ENCODE measurements at places on chromosomes 13 and 19.

DNA sequence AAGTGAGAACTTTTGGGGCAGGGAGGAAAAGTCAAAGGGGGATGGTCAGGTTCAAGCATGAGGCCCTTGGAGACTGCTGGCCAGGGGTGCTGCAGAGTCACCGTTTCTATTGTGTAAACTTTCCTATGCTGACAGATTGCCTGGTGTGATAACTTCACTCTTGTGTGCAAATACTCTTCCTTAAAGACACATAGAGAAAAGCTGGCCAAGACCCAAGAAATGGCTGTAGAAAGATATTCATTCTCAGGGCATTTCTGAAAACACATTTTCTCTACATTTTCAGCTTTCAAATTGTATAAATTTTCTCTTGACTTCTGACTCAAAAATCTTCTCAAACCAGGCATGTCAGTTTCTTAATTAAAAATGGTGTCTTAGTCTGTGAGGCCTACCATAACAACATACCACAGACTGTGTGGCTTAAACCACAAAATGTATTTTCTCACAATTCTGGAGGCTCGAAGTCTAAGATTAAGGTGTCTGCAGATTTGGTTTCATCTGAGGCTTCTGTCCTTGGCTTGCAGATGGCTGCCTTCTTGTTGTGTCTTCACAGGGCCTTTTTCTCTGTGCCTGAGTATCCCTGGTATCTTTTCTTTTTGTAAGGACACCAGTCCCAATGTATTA is 304.5 kb downstream of the KCNRG start:
- no peak for DNase-seq

GRCh38 chr19:49888510-49888824 is 8.2 kb downstream of the IL4I1 start:
- DNase-seq = peak; percentile 40

DNA sequence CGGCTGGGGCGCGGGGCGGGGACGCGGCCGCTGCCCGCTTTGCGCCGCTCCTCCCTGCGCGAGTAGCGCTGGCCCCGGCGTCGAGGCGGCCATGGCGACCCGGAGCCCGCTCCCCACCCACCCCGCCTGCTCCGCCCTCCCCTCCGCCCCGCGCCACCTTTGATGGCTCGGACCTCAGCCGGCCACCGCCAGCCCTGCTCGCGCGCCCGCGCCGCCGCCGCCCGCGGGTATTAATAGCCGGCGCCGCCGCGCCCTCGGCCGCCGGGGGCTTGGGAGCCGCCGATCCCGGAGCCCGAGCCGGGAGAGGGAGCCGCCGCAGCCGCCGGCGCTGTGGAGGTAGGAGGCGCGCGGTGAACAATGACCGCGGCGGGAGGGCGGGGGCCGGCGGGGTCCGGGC is 261 bp downstream of the FARP1 start:
- DNase-seq = no peak

DNA sequence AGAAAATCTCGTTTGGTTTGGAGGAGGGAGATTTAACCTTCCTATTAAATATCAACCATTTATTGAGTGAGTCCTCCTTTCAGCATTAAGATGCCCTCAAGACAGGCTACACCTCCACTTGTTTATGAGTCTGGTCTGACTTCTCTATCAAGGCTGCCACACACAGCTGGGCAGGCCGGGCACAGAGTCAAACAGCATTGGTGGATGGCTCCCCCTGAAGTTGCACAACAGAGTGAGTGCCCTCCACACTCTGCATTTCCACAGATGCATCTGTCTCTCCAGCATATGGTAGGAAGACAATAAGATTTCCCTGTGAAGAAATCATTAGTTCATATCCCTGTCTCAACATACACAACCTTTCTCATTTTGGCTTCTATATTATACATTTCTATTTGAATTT is 31.4 kb downstream of the PHF11 start:
- no peak for DNase-seq

GRCh38 chr19:42249149-42249750 is 5.7 kb downstream of the ERF start:
- no peak for DNase-seq

DNA sequence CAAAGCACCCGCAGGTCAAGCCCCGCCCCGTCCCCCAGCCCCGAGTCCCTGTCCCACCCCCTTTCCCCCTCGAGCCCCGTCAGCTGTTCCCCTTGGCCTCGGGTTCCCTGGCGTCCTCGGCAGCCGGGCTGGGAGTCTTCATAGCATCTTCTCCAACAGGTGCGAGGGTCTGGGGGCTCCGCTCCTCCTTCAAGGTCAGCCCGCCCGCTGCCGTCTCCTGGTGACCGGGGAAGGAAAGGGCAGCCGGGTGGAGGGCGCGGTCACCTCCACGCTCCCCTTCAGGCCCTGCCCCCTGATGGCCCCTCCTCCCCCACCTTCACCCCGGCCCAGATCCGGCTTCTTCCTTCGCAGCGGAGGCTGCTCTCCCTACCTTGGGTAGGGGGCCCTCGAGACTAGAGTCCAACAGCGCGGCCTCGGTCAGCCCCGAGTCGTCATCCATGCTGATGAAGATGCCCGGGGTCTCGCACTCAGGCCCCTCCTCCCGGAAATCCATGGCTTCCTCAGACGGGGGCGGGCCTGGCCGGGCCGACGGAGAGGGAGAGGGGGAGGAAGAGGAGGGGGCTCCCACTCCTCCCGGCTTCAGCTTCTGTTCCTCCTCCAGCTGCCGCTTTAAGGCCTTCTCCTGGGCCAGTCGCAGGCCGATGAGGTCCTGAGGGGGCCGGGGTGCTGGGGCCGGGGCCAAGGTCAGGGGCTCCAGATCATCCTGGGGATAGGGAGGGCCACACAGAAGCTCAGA is 541 bp upstream of the RSPH6A start:
- no peak for DNase-seq

DNA sequence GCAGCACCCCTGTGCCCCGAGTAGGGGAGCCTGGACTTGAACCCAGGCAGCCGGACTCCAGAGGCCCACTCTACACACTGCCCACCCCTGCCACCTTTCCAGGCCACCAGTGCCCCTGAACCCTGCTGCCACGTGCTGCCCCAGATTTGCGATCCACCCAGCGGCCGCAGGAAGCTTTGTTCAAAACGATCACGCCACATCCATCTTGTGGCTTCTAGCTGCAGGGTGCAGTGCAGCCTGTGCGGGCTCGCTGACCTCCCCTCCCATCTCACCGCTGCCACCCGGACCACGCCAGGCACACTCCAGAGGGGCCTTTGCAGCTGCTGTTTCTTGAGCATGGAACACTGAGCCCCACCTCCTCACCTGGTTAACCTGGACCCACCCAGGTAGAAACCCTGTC is 3.8 kb downstream of the RAVER1 start:
- no peak for DNase-seq

DNA sequence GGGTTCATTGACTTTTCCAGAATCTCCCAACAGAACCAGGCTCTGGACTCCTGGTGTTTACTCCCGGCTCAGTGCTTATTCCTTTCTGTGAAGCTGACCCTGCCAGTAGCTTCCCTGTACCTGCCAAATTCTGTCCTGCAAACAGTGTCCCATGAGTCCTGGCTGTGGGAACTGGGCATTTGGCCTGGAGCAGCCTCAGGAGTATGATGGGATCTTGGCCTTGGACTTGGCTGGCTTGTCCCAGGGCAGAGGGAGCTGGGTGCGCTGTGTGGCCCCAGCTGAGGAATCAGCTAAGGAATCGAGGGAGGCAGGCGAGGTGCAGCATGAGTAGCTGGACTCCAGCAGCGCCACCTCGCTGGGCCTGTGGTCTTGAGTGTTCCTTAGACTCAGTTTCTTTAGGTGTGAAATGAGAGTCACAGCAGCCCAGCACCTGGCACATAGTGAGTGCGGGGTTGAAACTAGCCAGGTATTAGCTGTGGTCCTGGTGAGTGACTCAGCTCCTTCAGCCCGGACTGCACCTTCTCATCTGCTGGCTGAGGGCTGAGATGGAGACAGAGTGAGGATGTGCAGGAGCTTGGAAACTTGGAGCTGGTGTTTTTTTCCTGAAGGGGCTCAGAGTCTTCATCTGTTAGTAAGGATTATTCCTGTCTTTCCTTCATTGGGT is 10.4 kb downstream of the CLASRP start:
- no peak for DNase-seq

DNA sequence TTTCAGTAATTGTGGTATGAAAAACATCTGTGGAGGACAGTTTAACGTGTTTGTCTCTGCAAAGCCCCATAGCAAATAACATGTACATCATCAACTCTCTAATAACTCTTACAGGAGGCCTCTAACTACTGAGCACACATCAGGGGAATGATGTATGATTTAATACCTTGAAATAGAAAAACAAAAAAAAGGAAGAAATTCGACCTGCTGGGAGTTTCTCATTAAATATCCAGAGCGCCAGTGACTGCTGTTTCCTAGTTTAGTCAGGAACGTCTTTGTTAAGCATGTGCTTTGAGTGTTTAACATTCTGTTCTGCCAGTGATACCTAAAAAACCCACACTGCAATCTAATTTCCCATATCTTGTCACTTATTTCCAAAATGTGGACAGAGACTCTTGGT is 235.4 kb downstream of the PCDH20 start:
- DNase-seq = no peak

GRCh38 chr13:27973291-27973690 is 4.2 kb upstream of the CDX2 start:
- DNase-seq = no peak

- DNase-seq = no peak
Measured at GRCh38 chr13:78587395-78587794, 16.0 kb downstream of the POU4F1 start.

DNA sequence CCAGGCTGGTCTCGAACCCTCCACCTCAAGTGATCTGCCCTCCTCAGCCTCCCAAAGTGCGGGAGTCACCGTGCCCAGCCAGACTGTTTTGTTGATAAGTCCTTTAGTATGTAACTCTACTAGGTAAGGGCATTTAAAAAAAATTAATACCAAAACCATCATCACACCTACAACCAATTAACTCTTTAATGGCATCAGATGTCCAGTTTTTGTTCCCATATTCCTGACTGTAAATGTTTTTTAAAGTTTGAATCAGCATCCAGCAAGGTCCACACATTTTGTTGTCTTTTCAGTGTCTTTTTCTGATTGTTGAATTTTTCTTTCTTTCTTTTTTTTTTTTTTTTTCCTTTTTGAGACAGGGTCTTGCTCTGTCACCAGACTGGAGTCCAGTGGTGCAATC is 5.6 kb downstream of the FCGRT start:
- DNase-seq = no peak

DNA sequence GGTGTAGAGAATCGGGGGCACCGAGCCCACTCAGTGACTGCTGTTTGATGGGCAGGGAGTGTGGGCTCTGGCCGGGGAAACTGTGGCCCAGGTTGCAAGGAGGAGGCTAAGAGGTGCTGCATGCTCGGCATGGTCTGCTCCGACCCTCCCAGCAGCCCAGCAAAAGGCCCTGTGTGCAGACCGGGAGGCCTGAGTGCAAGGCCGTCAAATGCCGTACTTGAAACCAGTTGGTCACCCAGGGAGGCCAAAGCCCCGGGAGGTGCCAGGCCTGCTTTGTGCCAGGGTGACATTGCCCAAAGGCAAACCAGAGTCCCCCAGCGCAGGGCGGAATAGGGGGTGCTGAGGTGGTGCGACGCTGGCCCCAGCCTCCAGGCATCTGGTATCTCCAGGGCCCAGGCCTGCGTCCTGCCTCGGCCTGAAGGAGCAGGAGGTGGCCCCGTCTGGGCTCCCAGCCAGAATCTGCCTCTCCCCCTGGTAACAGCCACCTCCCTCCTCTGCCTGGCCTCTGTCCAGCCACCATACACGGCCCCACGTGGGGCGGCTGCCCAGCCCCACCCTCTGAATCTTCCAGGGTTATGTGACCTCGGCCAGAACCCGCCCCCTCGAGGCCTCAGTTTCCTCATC is 4.0 kb downstream of the PIK3R2 start:
- DNase-seq = peak; percentile 83

- DNase-seq = no peak
Measured at GRCh38 chr19:17831419-17831888, 10.1 kb upstream of the INSL3 start.

DNA sequence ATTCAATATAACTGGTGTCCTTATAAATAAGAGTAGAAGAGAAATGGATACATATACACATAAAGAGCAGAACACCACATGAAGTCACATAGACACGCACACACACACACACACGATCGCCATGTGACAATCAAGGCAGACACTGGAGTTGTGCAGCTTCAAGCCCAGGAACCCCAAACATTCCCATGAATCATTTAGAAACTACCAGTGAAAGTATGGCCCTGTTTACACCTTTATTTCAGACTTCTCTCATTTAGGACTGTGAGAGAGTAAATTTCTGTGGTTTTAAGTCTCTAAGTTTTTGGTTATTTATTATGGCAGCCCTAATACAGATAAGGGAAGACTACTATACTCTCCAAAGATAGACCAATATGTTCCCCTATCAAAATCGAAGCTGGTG is 20.4 kb upstream of the TNFSF13B start:
- no peak for DNase-seq

DNA sequence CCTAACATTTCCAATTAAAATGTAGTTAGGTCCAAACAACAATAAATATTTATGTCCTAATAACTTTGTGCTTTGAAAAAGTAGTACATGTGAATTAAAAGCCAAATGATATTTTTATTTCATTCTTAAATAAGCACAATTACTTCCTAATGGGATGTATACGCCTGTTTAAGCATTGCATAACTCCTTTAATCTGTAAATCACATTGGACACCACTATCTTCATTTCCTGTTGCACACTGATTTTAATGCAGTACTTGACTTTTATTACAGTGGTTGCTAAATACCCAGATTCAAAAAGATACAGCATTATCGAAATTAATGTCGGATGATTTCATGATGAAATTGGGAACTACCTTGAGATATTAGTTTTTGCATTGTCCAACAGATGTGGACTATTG is 70.9 kb downstream of the TNFSF11 start:
- no peak for DNase-seq

DNA sequence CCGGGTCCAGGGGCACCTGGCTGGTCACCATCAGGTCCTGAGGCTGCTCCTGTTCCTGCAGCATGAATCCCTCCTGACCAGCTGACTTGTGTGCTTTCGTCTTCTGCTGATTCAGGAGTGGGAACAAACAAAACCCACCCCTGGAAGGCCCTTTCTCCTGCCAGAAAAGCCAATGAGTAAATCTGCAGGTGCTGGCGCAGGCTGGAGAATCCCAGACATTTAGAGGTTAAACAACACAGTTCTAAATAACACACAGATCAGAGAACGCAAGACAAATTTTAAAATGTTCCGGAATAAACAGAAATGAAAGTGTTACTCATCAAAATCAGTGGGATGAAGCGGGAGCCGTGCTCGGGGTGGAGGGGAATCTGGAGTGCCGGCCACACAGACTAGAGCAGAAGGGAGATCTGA is 60.6 kb upstream of the C13orf46 start:
- DNase-seq = no peak

Measured in NCI-H510A (cell line).